Activated CD8-positive, alpha-beta memory T cell treated with anti-CD3 and anti-CD28 coated beads, Interleukin-2, amount 10 ng/mL, durations not matched to agents 7 days and 5 days (primary cell): ENCODE measurements at places on chromosomes 5 and 9.

GRCh38 chr5:33400675-33401074 is 40.1 kb upstream of the TARS1 start:
- no peak for DNase-seq

DNA sequence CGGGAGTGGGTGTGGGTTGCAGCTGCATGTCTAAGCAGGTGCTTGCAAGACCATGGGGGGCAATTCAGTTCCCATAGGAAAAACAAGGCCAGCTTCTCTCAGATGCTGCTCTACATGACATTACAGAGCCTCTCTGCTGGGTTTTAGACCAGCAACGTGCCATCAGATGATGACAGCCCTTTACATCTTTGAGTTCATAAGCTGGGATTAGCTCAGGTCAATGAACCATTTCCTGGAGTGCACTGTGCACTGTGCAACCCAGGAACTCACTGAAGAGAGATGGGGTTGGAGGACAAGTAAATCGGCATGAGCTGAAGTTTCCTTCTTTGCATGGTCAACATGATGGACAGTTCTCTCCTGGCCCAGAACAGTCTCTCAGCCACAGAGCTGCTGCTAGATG is 160.6 kb downstream of the MARCHF11 start:
- no peak for DNase-seq

DNA sequence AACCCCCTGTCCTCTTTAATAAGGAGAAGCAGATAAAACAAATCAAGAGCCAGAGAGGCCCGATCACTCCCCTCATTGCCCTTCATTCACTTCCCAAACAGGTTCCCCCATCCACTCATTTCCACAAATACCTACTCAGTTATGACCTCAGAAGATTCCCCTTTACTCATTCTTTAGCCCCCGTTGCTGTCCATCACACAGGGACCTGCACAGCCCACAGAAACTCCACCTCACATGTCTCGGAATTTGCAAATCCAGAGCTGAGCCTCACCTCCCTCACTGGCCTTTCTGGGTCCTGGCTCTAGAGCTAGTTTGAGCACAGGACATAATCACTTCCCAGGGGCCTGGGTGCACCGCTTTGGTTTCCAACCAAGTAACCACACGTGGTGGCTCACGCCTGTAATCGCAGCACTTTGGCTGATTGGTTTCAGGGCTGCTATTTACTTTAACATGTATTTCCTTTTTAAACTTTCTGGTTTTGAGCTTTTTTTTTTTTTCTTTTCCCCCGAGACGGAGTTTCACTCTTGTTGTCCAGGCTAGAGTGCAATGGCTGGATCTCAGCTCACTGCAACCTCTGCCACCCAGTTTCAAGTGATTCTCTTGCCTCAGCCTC is 17.8 kb downstream of the ATP6V0E1 start:
- DNase-seq = peak; percentile 74

DNA sequence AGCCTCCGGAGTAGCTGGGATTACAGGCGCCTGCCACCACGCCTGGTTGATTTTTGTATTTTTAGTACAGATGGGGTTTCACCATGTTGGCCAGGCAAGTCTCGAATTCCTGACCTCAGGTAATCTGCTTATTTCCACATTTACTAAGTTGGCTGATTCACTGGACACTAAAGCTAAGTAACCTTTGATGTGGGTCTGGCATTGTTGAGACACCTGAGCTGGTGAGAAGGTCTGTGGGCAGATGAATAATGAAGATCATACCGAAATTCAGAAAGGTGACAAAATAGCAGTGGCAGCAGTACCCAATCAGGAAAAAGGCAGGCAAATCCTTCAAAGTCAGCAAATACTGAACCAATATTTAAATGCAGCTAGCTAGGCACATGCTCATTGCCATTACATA is 210.6 kb upstream of the ZNF608 start:
- no peak for DNase-seq

DNA sequence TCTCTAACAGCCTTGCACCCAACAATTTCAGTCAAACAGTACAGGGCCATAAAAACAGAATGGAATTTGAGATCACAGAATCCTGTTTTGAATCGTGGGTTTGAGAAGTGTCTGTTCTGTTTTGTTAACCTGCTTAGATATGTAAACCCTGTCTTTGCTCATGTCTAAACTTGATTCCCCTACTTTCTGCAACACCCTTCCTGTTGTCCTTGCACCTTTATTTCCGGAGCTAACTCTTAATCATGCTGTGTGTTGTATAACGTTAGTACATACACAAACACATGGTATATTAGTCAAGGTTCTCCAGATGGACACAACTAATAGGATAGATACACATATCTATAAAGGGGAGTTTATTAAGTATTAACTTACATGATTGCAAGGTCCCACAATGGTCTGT is 2229.2 kb upstream of the C9orf72 start:
- DNase-seq = no peak

DNA sequence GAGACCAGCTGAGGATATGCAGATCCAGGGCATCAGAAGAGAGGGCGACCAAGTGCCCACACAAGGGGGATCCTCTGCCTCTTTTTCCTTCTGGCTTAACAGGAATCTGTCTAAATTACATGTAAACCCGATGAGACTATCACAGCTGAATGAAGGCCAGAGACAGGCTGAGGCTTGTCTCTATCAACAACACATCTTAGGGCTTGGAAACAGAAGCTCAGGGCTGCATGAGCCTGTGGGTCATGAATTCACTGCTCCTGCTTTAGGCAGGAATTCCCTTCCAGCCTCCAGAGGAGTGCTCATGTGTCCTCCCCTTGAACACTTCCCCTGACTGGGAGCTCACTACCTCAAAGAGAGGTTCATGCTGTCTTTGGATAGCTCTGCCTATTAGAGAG is 106.1 kb upstream of the PHYKPL start:
- no peak for DNase-seq

DNA sequence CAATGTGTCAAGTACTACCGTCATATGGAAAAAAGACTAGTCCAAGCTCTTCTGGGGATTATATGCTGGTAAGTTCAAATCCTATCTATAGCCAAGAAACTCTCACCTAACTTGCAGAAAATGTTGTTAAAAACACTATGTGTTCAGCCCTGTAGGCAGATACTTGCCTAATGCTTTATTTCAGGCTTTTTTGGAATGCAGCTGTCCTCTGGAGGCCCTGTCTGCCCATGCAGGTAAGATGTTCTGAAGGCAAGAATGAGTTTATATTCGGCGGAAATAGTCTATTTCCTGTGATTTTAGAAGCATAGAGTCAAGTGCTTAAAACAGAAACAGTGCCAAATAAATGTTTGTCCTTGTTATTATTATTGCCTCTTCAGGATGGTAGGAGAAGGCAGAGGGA is 34.3 kb upstream of the PPP2R2B start:
- DNase-seq = no peak

GRCh38 chr9:133793471-133793870 is 55.3 kb upstream of the SARDH start:
- DNase-seq = no peak

DNA sequence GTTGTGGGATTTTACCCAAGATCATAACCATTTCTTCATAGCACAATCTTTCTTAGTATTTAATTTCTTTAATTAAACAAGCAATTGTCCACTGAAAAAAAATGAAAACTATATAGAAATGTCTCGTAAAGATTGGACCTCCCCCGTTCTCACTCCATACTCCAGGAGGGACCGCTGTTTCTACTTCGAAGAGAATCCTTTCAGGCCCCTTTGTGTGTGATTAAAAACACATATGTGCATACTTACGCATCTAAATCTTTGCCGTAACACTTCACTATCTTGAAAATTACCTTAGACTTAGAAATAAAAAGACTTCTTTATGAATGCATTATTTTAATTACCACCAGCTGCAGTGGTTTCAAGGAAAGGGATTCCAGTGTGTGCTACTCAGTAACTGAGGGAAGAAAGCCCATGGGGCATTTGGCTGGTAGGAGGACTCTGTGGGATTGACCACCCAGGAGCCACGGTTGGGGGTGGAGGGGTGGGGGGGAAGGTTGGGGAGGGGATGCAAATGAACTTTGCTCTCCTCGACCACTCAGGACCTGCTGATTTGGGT is 209.1 kb downstream of the FAM114A2 start:
- no peak for DNase-seq

- DNase-seq = no peak
Measured at GRCh38 chr9:34046784-34047379, 1.8 kb downstream of the UBAP2 start.

DNA sequence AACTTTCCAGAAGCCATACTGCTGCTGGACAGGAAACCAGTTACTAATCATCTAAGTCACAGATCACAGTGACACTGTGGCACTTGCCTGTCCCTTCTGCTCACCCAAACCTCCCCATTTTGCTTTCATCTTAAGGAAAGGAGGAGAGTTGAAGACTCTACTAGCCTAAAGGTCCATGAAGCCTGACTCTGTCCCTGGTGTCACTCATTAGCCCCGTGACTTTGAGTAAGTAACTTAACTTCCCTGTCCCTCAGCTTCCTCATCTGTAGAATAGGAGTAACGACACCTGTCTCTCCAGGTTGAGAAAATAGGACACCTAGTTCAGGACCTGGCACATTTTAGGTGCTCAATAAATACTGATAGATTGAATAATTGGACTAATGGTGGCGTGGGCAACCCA is 536 bp upstream of the SLC6A7 start:
- DNase-seq = no peak

DNA sequence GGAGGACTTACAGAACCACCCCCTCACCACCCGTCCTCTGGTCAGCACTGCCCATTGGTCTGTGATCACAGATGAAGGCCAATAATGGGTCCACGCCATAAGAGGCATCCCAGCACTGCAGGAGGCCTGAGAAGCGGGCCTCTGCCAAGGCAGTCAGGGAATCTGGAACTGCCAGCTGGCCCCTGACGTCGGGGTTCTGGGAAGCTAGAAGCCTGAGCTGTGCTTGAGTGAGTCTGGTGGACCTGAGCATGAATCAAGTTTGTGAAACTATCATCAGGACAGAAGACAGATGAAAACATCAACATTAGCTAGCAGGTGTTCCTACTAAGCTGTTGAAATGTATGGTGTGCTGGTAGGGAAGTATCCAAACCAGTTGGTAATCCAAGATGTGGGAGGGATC is 7.8 kb downstream of the ANGPTL2 start:
- DNase-seq = no peak

DNA sequence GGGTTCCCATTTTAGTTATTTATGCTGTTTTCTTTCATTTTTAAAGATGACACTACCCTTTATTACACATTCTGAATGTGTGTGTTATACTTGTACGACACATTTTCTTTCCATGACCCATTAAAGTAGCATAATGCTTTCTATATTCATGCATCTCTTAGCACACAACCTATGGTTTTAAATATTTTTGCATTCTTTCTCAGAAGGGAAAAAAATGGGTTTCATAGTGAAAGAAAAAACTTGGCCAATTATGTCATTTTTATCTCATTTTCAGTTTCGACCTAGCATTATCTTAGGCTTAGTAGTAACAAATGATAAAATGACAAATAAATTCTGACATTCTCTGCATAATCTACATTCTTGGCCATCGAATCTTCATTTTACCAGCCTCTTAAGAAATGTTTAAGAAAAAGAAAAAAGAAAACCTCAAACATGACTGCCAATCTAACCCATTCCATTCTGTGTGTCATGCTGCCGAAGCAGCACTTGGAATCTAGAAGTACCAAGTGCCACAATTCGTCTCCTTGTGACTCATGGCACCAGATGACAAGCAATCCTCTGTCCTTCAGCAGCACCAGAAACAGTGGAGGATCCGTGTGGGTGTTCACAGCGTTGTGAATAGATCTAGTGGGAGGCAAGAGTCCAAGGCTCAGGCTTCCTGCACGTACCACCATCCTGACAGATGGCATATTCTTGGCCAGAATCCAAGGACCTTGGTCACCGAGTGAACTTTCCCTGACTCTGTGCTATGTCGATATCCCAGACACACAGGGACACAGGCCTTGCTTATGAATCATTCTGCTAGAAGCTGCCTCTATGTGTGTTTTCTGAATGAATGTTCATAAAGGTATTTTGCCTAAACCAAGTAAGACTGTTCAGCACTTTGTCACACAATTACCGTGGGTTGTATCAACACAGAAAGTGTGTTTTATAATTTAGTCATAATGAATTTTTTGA is 502.7 kb downstream of the NR2F1-AS1 start:
- DNase-seq = no peak

GRCh38 chr9:132631685-132632084 is 38.1 kb downstream of the DDX31 start:
- DNase-seq = no peak

DNA sequence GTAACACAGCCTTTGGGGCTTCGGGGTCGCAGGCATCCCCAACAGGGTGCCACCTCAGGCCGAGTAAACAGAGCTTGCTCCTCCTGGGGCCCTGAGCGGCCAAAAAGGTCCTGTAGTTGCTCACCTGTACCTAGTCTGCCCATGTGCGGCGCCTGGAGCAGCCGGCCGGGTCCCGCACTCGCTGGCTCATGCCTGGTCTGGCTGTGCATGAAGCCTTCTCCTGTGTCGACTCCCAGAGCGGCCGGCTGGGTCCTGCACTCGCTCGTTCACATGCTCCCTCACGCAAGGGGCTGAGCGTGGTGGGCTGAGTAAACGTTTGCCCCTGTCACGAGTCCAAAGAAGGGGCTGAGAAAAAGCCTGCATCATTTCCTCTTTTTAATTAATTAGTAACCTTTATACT is 162.4 kb upstream of the TUT7 start:
- DNase-seq = no peak

GRCh38 chr9:99592834-99593574 is 228.7 kb upstream of the NR4A3 start:
- no peak for DNase-seq

DNA sequence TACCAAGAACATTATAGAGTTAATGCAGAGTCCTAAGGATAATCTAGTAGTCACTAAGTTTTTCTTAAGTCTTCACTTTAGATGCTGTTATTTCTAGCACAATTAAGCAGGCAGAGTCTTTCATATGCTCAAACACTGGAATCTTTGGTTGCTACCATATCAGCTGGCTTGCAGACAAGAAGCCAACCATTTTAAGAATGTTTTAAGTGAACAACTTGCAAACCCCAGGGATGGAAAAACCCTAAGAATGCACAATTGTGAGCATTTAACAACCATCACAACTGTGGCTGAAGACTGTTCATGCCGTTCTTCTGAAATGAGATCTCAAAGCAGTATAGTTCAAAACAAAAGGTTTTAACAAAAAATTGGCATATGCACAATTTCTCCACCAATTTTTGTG is 55.1 kb downstream of the CSNK1A1 start:
- DNase-seq = no peak

GRCh38 chr9:112341730-112342129 is 8.3 kb upstream of the PTBP3 start:
- DNase-seq = no peak

- no peak for DNase-seq
Measured at GRCh38 chr5:161266954-161267353, 279.6 kb downstream of the GABRB2 start.
